Suprapubic skin (tissue), 4 donors: ENCODE measurements at places on chromosomes 16 and 17. TPM values are rescaled to one million over a fixed set of nuclear protein-coding genes. Genes with fewer than 3 reads are reported as not detected.
A peak's percentile ranks its signal among the peaks of the same experiment; 100 is the strongest.

Gene DOC2B
- total RNA-seq = 4.8 TPM

Gene SULT1A1
- total RNA-seq = 1.1 TPM

Gene PTX4
- total RNA-seq = not detected

Gene TNK1
- 42.9 TPM for total RNA-seq

Gene HSD17B1
- total RNA-seq = 1.2 TPM

DNA sequence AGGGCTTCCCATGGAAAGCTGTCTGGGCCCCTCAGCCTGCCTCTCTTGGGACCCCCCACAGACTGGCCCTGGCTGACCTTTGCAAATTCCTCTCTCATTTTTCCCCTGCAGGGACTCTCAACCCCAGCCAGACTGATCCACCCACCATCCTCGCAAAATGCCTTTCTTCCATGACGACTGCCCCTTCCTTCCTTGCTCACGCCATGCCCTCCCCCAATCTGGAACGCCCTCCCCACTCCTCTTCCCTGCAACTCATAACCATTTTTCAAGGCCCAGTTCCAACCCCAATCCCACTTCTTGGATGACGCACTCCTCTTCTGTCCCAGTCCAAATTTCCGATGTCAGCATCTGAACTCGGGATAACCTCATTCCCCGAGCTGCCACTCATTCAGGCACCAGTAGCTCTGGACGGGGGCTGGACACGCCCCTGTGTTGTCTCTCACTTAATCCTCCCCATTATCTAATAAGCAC, 1.3 kb upstream of the DNAI2 start:
- DNase-seq = no peak

DNA sequence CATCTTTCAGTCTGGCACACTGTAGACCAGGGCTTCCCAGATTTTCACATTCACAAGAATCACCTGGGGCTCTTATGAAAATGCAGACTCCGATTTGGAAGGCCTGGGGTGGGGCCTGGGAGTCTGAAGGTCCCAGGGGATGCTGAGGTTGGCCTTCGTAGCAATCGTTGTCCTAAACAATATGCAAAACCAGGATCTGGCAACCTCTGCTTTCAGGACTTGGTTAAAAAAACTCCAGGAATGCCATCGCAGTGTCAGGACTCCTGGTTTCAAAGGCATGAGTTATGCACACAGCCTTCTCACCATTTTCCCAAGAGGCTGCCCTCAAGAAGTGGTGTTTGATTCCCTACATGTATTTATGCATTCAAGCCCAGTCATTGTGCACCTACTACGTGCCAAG, 6.7 kb downstream of the CLEC19A start:
- no peak for DNase-seq

DNA sequence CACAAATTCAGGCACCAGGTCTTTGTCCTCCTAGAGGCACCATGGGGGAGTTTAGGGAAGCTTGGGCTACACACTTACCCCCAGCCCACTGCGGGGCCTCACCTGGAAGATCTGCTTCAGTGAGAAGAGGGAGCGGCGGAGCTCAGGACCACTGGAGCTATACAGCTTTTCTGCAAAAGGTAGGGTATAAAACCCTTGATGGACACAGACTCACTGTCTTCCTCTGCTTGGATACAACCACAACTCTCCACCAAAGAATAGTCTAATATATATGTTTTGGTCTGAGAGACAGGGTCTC, 9.1 kb downstream of the FHOD1 start:
- no peak for DNase-seq

- no peak for DNase-seq
Observed at GRCh38 chr16:73028263-73028662, 19.7 kb downstream of the ZFHX3 start.

GRCh38 chr17:43599835-43600234, 53.7 kb upstream of the ETV4 start:
- DNase-seq = no peak

GRCh38 chr16:4601036-4601863, 13.4 kb downstream of the UBALD1 start:
- no peak for DNase-seq

DNA sequence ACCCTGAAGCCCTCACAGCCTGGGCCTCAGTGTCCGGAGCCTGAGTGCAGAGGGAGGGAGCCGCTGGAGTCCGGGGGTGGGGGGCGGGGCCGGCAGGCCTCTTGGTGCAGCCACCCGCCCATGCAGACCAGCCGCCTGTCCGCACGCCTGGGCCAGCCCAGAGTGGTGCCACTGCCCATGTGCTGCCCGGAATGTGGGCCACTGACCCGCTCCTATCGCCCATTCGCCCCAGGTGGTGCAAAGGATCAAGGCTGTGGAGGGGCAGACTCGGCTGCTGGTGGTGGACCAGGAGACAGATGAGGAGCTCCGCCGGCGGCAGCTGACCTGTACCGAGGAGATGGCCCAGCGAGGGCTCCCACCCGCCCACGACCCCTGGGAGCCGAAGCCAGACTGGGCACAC, 2.6 kb downstream of the NHERF2 start:
- peak; percentile 68 for DNase-seq

GRCh38 chr16:70396246-70396904, 42.5 kb downstream of the ST3GAL2 start:
- DNase-seq = no peak

GRCh38 chr17:77129568-77130301, 11.0 kb upstream of the SEC14L1 start:
- DNase-seq = no peak

DNA sequence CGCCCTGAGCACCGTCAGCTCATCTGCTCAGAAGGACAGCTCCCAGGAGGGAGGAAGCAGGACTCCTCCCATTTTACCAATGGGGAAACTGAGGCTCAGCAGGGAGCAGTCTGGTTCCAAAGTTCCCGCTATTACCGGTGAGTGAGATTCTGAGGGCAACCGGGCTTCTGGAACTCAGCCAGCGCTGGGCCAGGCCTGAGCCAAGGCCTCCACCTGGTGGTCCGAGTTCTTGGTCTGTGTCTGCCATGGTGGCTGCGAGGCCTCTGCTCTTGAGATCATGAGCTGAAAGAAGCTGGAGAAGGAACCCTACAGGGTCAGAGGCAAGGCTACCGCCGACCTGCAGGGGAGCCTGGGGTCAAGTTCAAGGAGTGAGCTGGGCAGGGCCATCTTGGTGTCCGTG, 110.8 kb upstream of the GSE1 start:
- DNase-seq = no peak

DNA sequence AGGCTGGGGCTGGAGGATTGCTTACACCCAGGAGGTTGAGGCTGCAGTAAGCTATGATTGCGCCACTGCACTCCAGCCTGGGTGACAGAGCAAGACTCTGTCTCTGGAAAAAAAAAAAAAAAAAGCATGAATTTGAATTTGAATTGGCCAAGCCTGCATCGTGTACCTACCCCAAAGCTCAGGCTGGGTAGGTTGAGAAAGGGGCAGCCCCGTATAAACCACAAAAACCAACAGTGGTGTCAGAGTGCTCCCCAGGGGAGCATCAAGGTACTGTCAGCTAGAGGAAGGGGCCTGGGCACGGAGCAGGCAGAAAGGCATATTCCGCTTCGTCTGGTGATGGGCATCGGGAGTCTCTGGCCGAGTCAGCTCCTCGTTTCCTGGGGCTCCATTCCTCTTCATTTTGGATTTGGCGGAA, 40.9 kb downstream of the RAP1GAP2 start:
- no peak for DNase-seq

- DNase-seq = no peak
Observed at GRCh38 chr16:2253293-2253692, 1.9 kb upstream of the ECI1 start.

DNA sequence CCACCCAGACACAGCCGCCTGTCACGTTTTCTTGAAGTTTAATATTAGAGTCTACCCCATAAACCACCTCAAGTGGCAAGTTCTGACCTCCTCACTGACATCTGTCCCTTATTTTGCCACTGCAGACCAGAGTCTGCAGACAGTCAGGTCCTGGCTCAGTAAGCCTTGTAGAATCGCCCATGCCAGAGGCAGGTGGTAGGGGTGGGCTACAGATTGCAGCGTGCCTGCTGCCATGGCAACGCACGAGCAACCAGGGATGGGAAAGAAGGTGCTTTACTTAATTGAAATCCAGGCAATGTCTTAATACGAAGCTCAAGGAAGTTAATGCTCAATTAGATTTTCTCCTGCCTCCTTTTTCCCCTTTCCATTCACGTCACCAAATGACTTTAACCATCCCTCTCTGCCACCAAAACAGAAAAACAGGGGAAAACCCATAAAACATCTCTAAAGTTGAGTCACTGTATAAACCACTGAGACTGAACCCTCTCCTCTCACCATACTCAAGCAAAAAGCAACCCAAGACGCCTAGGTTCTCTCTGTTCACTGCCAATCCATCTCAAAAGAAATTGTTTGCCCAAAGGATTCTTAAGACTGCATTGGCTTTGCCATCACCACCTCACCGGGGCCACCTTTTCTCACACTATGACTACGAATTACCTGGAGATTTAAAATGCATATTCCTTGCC, 228.8 kb downstream of the SLC39A11 start:
- DNase-seq = no peak

DNA sequence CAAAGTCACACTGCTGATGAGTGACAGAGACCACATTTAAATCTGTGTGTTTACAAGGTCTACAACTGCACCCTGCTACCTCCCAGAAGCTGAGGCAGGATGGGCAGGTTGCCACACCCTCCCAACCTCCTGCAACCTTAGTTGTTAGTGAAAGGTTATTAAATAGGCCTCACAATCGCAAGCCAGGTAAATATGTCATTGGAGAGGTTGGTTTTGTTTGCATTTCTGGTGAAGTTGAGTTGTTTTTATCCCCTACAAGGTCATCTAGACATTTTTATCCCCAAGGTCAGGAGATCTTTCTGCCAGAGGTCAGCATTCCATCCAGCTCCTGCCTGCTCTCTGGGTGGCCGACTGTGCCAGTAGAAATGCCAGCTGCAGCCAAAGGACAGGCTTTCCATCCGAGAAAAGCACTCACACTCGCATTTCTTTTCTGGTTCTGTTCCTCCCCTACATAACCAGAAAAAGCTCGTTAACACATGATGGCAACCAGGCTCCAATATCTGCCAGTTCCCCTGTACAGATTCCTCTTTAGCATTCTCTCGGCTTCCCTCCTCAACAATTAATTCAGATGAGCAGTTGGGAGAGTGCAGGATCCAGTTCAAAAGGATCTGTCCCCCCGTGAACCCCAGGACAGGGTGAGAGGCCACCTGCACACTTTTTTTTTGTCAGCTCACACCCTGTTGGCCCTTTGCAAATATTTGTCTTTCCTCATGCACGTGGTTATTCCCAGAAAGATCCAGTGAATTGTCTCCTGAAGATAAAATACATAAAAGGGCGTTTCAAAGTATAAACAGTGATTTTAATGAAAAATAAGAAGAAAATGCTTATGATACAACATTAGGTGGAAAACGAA, 562.8 kb downstream of the MAF start:
- no peak for DNase-seq

GRCh38 chr17:66507103-66507923, 204.9 kb downstream of the PRKCA start:
- DNase-seq = no peak

- DNase-seq = no peak
Observed at GRCh38 chr17:80477647-80478478, 1.5 kb upstream of the NPTX1 start.

- DNase-seq = no peak
Observed at GRCh38 chr16:77302674-77303073, 103.5 kb downstream of the SYCE1L start.

DNA sequence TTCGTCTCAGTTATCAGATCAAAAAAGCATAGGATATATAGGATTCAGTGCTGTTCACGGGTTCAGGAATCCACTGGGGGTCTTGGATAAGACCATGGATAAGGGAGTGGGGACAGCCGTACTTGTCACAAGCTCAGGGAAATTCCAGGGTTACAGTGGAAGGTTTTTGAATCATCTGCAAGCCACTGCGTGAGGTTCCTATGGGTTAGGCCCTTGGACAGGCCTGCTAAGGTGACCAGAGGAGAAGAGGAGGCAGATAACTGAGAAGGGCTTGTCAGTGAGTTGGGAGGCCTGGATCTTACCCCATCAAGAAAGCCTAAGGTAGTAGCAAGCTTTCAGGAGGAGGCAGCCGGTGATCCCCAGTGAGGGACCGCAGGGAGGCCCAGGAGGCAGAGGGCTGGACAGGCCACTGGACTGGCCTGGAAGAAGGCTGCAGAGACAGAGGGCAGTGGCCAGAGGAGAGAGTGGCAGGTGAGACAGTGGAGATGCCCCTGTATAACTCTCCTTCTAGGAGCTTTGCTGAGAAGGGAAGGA, 27.3 kb downstream of the NGFR start:
- DNase-seq = peak; percentile 75

DNA sequence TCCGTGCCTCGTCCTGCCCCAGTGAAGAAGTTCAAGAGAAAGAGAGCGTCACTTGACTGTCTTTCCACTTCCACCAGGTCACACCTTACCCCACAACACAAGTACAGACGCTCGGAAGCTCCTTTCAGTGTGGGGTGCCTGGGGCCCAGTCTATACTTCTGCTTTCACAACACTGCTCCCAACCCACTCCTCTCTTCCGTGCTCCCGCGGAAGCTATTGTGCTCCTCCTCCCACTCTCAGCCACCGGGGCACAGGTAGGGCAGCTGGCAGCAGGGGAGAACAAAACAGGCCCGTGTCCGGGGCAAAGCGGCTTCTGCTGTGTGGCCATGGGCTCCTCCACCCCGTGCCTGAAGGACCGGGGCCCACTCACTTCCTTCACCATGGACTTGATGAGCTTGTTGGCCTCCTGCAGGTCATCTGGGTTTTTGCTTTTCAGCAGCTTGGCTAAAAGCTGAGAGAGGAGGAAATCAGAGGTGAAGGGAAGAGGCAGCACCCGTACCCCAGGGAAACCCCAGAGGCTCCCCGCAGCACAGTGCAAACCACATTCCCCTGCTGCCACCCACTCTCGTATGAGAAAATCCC, 18.9 kb downstream of the GGA3 start:
- no peak for DNase-seq

- DNase-seq = no peak
Observed at GRCh38 chr17:71192848-71193247, 928.0 kb upstream of the SOX9 start.
